ENCODE measurements at places on chromosomes 11 and 22. TPM values are rescaled to one million over a fixed set of nuclear protein-coding genes. Genes with fewer than 3 reads are reported as not detected.

DNA sequence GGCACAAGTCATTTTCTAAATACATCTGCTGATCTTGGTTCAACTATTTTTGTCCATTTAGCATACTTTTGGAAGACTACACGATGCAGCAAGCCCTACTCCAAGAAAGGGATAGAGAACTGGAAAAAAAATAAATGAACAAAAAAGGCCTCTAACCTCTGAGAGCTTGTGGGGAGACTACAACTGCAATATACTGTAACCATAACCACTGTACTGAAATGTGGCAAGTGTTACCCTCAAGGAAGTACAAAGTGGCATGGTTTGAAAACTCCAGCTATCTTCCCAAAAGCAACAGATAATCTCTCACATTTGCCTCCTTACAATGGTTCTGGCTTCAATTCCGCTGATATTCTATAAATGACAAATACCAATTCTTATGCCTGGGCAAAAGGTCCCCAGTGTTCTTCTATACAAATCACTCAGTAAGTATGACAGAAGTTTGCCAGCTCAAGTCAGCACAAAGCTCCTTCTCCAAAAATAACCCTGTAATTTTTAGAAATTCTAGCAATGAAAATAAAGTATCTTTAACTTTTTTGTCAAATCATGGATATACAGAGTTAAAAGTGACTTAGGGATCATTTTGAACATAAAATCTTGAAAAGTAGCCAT lies 22.9 kb downstream of the AMBRA1 start:
- no peak for DNase-seq

- no peak for DNase-seq
Observed at GRCh38 chr11:35357923-35358322, 61.4 kb downstream of the SLC1A2 start.

GRCh38 chr11:109490953-109491635 lies 69.1 kb downstream of the C11orf87 start:
- DNase-seq: no peak

DNA sequence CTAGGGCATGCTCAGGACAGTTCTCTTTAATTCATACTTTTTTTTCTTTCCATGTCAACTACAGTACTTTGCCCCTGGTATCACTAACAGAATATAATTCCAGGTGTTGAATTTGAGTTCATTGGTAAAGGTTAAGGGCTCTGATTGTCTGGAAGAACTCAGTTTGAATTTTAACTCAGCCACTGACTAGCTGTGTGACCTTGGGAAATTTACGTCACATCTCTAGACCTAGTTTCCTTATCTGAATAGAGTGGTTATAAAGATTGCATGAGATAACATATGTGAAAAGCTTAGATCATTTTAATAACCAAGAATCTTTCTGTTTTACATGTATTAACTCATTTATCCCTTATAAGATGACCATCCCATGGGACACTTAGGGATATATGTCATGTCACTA lies 15.8 kb upstream of the ZC3H12C start:
- DNase-seq: no peak

DNA sequence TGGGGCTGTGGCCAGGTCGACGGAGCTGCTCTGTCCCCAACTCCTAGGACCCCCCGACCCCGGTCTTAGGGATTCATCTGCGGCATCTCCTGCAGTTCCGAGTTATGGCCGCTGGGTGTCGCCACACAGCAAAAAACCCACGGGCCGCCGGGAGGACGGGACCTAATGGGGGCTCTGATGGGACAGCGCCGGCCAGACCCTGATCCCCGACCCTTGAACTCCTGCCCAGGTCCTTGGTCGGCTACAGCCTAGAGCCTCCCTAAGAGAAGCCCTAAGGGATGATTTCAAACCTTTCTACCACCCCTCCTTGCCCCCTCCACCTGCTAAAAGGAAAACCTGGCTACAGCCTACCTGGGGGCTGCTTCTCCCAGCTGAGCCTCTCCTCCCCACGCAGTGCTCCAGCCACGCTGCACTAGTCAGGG lies 30.8 kb upstream of the LRRC10B start:
- no peak for DNase-seq

GRCh38 chr22:39936523-39937145 lies 23.6 kb upstream of the TMA7B start:
- no peak for DNase-seq

DNA sequence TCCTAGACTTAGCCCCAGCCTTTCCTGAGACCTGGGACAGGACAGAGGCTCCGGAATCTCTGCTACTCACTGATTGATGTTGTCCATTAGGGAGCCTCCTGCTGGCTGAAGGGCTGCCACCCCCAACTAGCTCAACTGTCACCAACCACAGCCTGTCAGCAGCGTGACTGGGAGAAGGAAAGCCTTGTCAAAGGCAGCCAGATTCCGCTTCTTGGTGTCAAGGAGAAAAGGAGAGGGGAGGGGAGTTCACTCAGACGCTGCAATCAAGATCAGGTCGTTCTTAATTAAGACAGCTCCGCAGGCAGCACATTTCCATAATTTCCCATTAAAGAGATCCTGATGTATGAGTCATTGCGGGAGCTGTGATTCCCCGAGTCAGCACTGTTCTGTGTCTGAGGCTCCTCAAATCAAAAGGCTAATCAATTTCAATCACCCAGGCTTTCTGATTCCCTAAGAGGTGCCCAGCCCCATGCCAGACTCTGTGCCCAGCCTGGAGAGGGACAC lies 152.8 kb upstream of the ZBED5 start:
- DNase-seq: no peak

DNA sequence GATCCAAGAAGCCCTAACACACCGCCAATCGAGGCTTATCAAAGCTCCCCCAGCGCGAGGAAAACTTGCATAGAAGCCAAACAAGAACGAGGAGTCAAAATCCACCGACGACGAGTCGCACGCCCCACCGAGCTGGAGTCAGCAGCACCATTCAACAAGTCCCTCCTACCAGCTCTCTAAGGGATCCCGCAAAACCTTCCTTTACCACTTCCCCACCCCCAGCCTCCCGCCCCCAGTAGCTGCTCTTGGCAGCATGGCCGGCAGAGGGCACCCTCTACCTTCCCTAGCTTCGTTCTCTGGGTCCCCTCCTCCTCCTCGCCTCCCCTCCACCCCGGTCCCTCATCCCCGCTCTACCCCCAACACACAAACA lies 1.4 kb downstream of the BDNF start:
- peak; percentile 22 for DNase-seq

DNA sequence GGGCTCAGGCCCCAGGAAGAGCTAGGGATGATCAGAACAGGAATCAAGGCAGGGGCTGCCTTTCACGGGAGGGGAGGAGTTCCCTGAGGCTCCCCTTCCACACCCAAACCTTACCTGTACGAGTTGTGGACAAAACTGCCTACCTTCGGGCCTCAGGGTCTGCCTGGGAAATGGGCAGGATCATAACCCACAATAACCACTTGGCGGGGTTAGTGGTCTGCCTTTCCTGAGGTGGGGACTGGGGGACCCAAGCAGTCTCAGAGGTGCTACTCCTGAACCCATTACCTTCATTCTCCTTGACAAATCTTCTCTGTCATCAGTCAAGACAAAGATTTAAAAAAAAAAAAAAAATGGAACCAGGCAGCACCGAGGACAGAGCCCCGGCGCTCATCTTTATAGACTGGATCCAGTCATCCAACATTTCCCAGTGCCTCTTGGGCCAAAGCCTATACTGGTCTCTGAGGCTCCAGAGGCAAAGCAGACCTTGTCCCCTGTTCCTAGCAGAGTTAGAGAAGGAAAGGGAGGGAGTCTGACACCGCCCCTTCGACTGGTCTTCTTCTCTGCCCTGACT lies 14.2 kb downstream of the P2RY6 start:
- DNase-seq: no peak

DNA sequence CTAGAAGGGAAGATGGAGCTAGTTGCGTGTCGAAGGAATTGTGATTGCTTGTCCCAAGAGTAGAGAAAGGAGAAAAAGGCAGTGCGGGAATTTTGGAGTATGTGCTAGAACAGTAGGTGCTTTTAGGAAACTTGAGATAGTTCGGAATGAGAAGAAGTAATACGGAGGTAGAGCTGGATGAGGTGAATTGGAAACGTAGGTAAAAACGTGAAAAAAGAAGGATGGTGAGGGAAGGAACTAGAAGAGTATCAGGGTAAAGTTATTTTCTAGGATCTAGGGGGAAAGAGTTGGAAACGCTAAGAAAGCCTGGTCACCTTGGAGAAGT lies 1.4 kb downstream of the CEP57 start:
- no peak for DNase-seq

DNA sequence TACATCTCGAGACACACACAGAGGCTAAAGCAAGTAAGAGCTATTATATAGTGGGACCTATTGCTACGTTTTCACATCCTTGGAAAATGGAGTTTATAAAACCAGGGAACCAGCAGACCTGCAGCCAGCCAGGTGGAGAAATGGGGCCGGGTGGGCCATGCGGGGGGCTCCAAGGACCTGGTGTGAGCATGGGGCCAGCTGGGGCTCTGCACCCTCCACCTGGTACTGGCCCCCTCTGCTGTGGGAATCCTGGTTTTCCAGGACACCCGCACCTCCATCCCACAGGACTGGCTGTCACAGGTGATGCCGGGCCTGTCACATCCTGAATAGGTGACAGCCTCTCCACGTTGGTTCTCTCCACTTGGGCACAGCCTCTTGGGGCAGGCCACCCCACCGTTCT lies 11.3 kb downstream of the DHCR7 start:
- DNase-seq: no peak

GRCh38 chr11:122359081-122359571 lies 243.1 kb upstream of the BLID start:
- no peak for DNase-seq

- DNase-seq: no peak
Observed at GRCh38 chr11:111417766-111418435, 38.8 kb upstream of the POU2AF1 start.

- peak; percentile 71 for DNase-seq
Observed at GRCh38 chr11:94800414-94800813, 32.3 kb downstream of the AMOTL1 start.

The KRTAP5-2 gene
- not detected for total RNA-seq

The ACER3 gene
- total RNA-seq: 10.5 TPM

The A4GALT gene
- 85.1 TPM for total RNA-seq

The FBLN1 gene
- 580 TPM for total RNA-seq

The DUSP8 gene
- total RNA-seq: 27.0 TPM

The DEFB131B gene
- not detected for total RNA-seq

The OR4D5 gene
- total RNA-seq: not detected

The AGBL2 gene
- total RNA-seq: not detected
